ENCODE measurements at places on chromosomes 4 and X.

GRCh38 chrX:153993079-153993478, 20.5 kb downstream of the TMEM187 start:
- DNase-seq = no peak

GRCh38 chrX:23788521-23788920, 5.5 kb downstream of the SAT1 start:
- DNase-seq = no peak

DNA sequence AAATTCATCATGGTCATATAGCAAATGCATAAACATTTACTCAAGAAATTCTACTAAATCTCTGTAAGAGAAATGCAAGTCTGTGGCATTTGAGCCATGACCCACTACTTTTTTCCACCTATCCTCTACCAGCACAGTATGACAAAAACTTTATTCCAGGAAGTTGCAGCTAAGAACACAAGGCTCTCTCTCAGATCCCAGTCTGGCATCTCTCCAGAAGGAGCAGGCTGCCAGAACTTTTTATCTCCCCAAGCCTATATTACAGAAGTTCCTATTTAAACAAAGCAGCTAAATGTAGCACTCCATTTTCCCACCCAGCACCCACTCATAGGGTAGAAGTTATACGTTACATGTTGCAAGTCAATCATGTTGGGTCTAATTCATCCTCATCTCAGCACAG, 49.3 kb upstream of the EPGN start:
- DNase-seq = no peak

DNA sequence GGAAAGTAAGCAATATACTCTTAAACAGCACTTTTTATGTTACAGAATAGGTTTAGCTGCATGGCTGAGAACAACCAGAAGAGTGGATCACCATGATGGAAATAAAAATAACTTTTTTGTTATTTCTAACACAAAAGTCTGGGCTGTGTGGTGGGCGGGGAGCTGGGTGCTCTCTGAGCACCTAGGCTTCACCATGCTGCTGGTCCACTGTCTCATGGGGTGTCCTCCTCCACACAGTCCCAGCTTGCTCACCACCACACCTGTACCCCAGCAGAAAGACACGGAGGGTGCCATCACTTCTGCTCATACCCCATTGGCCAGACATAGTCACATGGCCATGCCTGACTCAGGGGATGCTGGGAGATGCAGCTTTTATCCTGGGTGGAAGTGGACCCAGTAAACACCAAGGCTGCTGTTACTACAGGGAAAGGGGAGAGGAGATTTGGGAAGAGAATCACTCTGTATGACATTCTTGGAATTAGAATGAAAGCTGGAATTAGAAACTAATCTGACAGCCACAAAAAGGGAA, 45.0 kb downstream of the CPZ start:
- DNase-seq = no peak

DNA sequence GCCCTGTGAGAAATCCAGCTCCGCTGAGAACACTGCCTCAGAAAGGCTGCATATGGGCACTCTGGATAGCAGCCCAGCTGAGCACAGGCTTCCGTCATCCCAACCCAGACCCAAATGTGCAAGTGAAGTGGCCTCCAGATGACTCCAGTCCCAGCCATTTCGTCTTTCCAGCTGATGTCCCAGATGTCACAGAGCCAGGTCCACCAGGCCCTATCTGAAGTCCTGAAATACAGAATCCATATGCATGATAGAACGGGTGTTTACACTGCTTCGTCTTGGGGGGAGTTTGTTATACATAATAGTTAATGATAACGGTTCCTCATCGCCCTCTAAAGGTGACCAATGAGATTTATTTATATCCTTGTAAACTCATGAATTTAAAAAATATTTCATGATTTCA, 72.6 kb upstream of the TRIM2 start:
- DNase-seq = no peak

GRCh38 chrX:136147315-136147901, at the start of gene FHL1:
Gene FHL1, plus strand, starts transcription at chrX:136147533.
- peak; percentile 42 for DNase-seq

GRCh38 chr4:6606465-6607235, 31.7 kb downstream of the MAN2B2 start:
- no peak for DNase-seq

All from stimulated activated CD4-positive, alpha-beta T cell treated with anti-CD3 and anti-CD28 coated beads, Interleukin-1b, Interleukin-23, amount 100 ng/mL, for 4 hours (primary cell).